ENCODE measurements at places on chromosomes 3 and 15.

- DNase-seq, result no peak
Observed at GRCh38 chr3:193716150-193716549, 123.1 kb downstream of the OPA1 start.

GRCh38 chr15:57018151-57018550, 99.7 kb downstream of the TCF12 start:
- DNase-seq, result no peak

DNA sequence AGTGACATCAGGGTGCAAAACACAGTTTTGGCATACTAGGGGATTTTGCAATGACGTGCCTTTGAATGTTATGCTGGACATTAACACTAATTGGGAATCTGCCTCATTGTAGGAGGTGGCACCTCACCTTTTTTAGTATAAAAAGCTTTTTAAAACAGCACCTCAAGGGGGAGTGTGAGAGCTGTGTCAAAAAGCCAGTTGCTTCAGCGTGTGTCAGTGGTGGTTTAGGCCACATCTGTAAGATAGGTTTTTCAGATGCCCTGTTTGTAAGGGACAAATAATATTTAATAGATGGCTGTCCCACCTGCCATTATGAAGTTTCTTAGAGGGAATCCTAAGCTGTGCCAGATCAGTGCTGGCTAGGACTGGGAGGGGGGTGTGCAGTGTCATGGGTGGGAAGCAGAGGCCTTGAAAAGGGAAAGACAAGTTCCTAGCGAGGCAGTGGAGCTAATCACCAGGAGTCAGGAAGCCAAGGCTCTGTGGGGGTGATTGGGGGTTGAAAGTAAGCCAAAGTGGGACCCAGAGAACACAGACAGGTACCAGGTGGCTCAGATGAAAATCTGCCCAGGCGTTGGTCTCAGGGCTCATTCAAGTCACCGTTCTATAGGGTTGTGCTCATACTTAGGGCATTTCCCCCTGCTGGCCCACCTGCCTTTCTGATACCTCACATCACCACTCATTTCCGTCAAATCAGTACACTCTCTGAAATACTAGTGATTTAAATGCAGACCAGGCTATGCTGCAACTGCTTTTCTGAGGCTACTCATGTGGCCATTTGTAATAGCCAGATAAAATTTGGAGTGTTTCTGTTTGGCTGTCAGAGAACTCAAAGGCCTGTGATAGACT, 120.5 kb downstream of the BBX start:
- DNase-seq, result no peak

DNA sequence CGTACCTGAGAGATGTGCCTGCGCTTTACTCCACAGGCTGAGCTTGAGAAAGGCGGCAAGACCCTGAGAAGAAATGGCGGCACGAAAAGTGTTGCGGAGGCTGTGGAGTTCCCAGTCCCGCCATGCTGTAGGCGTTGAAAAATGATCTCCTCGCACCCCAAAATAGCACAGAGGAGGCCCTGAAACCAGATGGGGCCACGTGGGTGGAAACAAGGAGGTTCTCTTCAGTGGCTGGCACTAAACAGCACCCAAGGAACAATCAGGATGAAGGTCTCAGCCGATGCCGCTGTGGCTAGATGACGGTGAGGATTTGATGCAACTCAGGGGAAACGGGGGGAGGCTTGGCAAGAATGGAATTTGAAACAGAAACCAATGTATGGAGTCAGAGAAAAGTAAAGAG, 57.3 kb downstream of the TMEM212 start:
- DNase-seq, result no peak

- no peak for DNase-seq
Observed at GRCh38 chr15:43126356-43126755, 7.0 kb upstream of the TMEM62 start.

Data from BJ (cell line).